ENCODE measurements at places on chromosomes 4 and X. TPM values are rescaled to one million over a fixed set of nuclear protein-coding genes. Genes with fewer than 3 reads are reported as not detected.

MTTP gene
- polyA plus RNA-seq, result 0.12 TPM

RAB9B gene
- 1.4 TPM for polyA plus RNA-seq

MAGEB3 gene
- not detected for polyA plus RNA-seq

HMGB3 gene
- 9.0 TPM for polyA plus RNA-seq

NAP1L3 gene
- 2.4 TPM for polyA plus RNA-seq

RHOXF2 gene
- polyA plus RNA-seq, result not detected

NAP1L2 gene
- 2.0 TPM for polyA plus RNA-seq

FGFRL1 gene
- 5.8 TPM for polyA plus RNA-seq

TMSB15A gene
- polyA plus RNA-seq, result 3.5 TPM

ZNF732 gene
- polyA plus RNA-seq, result not detected

PNMA6F gene
- polyA plus RNA-seq, result not detected

IRF2 gene
- polyA plus RNA-seq, result 18.3 TPM

ATOH1 gene
- not detected for polyA plus RNA-seq

KLHL4 gene
- polyA plus RNA-seq, result 0.15 TPM

MTMR8 gene
- polyA plus RNA-seq, result not detected

IL15 gene
- 4.4 TPM for polyA plus RNA-seq

CENPVL2 gene
- not detected for polyA plus RNA-seq

KLHL2 gene
- polyA plus RNA-seq, result 12.7 TPM

UCP1 gene
- not detected for polyA plus RNA-seq

RNF150 gene
- polyA plus RNA-seq, result 1.3 TPM

TBX22 gene
- not detected for polyA plus RNA-seq

ITIH6 gene
- polyA plus RNA-seq, result not detected

GPRIN3 gene
- polyA plus RNA-seq, result 0.40 TPM

IL1RAPL2 gene
- polyA plus RNA-seq, result not detected

SCML2 gene
- 1.6 TPM for polyA plus RNA-seq

ZFX gene
- 8.9 TPM for polyA plus RNA-seq

ADAM29 gene
- polyA plus RNA-seq, result not detected

SLC35A2 gene
- 10.0 TPM for polyA plus RNA-seq

CT45A2 gene
- not detected for polyA plus RNA-seq

BEND2 gene
- polyA plus RNA-seq, result not detected

SOD3 gene
- polyA plus RNA-seq, result 30.0 TPM

SATL1 gene
- not detected for polyA plus RNA-seq
